Inflammatory macrophage treated with lipopolysaccharide for 1 hour (primary cell): ENCODE measurements at places on chromosomes 1 and 21.

DNA sequence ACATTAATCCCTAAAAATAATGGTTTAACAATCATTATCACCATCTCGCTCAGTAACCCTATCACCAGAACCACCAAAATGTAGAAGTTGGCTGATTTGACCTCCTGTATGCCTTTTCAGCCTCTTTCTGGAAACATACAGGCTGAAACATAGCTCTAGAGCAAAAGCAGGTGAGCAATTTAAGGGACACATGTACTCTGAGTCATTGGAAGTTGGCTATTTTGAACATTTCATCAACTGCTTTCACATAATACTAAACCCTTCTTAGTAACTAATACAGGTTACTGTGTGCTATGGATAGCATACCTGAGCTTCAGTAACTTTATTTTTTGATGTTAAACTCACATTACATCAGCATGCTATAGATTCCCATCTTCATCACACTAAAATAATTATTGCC, 19.8 kb upstream of the DDAH1 start:
- DNase-seq, result no peak

GRCh38 chr1:85571181-85571759, 9.3 kb upstream of the CCN1 start:
- no peak for DNase-seq

DNA sequence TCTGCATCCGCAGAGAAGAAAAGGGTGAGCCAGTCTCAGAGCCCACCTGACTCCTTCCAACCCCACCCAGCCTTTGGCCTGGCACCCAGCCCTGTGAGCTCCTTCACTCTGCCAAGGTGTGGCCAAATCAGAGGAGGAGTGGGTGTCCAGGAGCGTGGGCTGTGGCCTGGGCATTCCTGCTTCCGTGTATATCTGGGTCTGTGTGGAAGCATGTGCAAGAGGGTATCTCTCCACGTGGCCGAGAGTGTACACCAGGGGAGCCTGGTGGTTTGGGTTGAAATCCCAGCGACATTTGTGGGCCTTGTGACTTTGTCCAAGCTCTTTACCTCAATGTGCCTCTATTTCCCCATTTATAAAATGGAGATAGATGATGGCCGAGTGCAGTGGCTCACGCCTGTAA, 29.8 kb downstream of the CDCP2 start:
- DNase-seq, result no peak

DNA sequence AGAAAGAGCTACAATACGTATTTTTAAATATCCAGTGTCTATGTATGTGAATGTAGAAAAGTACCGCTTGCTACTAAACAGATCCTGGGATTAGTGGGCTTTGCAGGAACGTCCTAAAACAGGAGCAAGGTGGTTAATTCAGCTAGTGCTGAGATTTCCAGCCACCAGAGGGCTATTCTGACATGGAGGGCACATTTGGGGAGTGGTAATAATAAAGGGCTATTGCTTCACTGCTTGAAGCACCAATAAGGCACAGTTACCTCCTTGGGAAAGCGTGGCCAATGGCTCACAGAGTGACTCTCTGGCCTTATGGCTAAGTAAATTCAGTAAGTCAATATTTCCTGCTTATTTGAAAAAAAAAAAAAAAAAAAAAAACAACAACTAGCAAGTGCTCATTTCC, 152.4 kb downstream of the GABPA start:
- no peak for DNase-seq

GRCh38 chr1:153991151-153991630, 629 bp downstream of the RPS27 start:
- DNase-seq, result peak; percentile 30

DNA sequence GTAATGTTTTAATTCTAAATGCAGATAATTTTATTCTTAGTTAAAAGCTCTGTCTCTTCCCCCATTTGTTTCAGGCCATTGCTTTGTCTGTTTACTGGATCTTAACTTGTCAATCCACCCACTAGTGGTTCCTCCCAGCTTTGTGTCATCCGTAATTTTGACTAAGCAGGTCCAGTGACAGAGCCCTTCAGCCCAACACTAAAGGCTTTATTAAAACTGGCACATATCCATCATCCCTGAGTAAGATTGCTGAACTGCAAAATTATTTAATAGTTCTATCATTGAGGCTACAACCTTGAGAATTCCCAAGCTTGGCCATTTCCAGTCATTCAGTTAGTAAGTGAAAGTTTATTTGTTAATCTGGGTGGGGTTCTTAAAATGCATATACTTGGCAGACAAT, 96.7 kb downstream of the NGF start:
- DNase-seq, result no peak

GRCh38 chr1:117061986-117062415, 1.9 kb downstream of the TTF2 start:
- DNase-seq, result peak; percentile 77

DNA sequence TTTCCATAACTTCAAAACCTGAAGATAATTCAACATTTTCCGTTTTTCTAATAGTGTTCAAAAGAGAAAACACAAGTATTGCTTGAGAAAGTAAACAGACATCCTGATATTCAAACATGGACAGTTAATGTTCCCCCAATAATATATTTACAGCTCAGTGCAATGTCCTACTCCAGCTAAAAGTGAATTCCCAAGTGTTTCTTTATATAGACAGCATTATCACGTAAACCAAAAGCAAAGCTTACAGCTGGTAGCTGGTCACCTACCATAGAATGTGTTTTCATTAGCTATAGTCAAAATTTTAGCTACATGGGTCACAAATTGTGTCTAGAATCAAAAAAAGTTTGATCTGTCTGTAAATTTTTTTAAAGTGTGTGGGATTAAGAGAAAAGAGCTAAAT, 34.9 kb downstream of the WLS start:
- DNase-seq, result no peak

DNA sequence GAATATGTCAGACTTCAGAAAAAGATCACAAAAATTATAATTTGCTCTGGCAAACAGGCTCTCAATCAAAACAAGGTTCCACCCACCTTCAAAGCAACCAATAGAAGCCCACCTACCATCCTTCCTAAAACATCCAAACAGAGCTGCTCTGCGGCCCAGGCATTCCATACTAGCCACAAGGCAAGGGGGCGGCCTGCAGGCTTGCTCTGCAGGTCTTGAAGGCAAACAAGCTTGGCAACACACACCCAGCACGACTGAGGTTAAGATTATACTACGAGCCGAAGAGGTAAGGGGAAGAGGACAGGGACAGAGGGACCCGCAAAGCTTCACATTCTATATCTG, 207.3 kb downstream of the SLC45A1 start:
- no peak for DNase-seq

DNA sequence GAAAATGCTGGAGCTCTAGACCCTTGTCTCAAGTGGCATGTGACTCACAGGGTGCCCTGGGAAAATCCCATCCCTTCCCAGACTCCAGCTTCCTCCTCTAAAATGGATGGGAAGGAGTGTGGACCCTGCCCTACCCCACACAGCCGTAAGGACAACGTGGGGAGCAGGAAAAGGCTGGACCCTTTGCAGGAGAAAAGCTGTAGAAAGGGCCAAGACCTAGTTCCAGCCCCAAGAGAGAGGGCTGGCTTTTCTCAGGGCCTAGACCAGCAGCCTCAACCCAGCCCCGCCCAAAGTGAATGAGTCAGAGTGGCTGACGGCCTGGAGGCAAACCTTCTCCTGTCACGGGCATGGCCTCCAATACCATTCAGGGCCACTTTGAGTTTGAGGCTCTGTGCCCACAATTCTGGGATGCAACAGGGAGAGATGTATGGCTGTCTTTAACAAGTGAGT, 1.1 kb downstream of the LAMB3 start:
- DNase-seq, result peak; percentile 85

DNA sequence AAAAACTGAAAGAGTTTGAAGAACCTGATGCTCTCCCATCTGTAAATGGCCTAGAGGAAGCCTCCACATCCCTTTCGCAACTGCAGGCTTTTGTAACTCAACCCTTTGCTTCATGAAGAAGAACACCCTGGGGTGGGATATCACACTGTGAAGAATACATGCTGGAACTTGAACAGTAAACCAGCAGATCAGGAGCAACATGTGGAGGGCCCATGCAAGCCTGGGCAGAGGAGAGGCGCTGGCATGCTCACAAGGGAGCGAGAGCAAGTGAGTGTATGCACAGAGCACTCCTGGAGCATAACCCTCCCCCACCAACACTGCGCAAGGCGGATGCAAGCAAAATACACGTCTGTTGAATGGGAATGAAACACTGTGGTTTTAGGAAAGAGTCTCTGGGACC, 24.6 kb upstream of the SPAG17 start:
- DNase-seq, result no peak

DNA sequence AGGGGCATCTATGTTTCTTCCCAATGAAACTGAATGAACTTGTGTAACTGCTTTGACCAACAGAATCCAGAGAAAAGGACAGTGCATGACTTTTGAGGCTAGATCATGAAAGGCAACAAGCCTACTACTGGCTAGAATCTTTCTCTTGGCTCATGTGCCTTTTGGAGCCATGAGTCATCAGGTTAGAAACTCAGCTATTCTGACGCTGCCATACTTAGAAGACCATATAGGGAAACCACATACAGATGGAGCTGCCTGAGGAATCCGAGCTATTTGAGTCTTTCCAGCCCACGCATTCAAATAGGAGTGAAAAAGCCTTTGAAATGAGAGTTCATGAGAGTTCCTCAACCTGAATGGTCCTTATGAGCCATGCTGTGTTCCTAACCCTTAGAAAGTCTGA, 738.5 kb upstream of the CHRM3 start:
- no peak for DNase-seq

- DNase-seq, result no peak
Measured at GRCh38 chr1:1273209-1273511, 494 bp downstream of the UBE2J2 start.

GRCh38 chr1:89637496-89637895, 4.6 kb downstream of the LRRC8C start:
- no peak for DNase-seq

- DNase-seq, result peak; percentile 2
Measured at GRCh38 chr21:25039461-25040380, 567.6 kb downstream of the MRPL39 start.

DNA sequence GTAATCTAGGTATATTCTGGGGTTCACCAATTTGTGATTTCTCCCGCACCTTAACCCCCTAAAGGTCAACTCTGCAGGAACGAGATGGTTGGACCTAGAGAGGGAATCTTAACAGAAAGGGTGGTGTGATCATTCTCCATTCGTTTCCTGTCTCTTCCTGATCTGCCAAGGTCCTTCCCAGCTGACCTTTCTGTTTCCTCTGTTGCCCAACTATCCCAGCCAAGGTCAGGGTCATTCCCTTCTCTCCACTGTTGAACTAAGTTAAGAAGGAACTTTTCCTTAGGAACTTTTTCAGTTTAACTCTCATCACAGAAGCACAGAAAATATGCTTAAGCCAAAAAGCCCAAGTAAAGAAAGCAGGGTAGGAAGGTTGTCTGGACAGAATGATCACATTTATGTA, 49.3 kb downstream of the KAZN start:
- DNase-seq, result no peak

GRCh38 chr1:183173828-183174227, 12.2 kb upstream of the LAMC2 start:
- DNase-seq, result no peak

- no peak for DNase-seq
Measured at GRCh38 chr1:119489201-119489600, 17.8 kb upstream of the HSD3B1 start.

GRCh38 chr1:245575710-245576109, 420.9 kb downstream of the KIF26B start:
- DNase-seq, result no peak

DNA sequence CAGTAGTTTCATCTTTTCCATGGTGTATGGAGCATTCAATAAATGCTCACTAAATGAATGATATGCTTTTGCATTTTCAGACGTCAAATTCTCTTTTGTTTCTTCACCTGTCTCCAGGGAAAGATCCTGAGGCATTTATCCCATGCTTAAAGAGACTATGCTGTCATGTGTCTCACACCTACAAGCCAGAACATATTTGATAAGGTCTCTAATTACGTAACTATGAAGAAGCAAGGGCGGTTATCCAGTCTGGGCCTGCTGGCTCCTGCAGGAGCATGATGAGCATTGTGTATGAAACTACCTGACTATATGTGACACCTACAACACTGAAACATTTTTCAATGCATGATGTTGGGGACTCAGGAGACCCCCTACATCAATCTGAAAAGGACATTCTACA, 51.8 kb downstream of the FBXO42 start:
- no peak for DNase-seq

DNA sequence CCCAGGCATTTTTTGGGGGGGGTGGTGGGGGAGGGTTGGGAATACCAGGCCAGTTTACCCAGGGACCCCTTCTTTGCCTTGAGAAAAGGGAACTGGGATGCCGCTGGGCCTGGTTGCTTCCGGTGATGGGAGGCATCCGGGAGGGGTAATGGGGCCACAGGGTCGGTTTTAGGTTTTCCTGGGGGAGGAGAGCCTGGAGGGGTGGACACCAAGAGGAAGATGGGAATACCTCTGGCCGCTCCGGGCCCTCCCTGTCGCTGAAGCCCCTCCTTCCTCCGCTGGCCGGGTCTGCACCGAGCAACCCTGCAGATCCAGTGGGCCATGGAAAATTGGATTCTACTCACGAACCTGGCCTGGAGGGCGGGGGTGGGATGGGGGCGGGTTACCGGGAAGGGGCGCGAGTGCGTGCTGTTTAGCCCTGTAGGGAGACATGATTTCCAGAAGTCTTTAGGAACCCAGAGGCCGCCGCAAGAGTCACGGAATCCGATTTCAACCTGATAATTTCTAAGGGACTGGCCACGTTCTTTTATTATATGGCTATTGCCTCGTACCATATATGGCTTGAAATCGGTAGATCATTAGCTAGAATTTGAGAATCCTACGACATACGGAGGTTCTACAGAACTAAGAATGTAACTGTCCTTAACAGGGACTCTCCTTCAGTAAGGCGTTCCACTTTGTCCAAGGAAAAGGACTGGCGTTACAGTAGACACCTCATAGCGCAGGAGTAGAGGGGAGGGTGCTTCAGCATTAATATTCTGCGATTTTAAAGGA, 749 bp downstream of the AKIRIN1 start:
- DNase-seq, result no peak

DNA sequence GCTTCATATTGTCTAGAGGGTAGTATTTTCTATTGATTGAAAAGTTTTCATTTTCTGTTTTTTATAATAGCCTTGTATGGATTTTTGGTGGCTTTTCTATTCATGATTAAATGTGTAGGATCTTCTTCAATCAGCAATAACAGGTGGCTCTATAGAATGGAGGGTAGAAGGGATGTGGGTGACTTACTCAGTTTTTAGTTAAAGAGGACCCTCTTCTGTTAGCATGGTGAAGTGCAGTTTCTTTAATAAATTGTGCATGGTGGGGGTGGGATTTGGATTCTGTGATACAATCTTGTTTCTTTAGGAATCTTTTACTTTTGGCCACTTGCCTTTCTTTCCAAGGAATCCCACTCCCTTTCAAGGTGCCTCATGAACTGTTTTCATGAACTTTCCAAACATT, 64.7 kb downstream of the SLC35A3 start:
- no peak for DNase-seq
